ENCODE measurements at places on chromosomes 3 and 15.

DNA sequence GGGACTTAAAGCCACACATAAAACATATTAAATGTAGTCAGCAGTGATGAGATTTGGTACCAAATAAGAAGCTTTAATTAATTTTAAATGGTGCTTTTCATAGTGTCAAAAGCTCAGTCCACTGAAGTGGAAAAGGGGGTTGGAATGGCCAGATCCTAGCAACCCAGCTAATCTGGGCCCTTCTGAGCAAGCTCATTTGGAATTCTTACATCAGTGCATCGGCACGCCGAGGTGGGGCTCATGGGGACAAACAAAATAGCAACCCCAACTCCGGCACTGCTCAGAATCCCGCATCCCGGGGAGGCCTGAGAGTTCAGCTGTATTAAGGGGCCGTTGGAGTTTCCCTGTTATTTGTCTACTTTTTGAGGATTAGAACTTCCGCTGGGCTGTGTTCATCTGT lies 526.4 kb downstream of the SOX2 start:
- DNase-seq, result peak; percentile 76

GRCh38 chr3:20057612-20058180 lies 17.4 kb downstream of the KAT2B start:
- DNase-seq, result no peak

GRCh38 chr15:96351761-96352603 lies 21.5 kb downstream of the NR2F2 start:
- no peak for DNase-seq

- no peak for DNase-seq
Observed at GRCh38 chr15:88238618-88239430, 17.7 kb downstream of the NTRK3 start.

DNA sequence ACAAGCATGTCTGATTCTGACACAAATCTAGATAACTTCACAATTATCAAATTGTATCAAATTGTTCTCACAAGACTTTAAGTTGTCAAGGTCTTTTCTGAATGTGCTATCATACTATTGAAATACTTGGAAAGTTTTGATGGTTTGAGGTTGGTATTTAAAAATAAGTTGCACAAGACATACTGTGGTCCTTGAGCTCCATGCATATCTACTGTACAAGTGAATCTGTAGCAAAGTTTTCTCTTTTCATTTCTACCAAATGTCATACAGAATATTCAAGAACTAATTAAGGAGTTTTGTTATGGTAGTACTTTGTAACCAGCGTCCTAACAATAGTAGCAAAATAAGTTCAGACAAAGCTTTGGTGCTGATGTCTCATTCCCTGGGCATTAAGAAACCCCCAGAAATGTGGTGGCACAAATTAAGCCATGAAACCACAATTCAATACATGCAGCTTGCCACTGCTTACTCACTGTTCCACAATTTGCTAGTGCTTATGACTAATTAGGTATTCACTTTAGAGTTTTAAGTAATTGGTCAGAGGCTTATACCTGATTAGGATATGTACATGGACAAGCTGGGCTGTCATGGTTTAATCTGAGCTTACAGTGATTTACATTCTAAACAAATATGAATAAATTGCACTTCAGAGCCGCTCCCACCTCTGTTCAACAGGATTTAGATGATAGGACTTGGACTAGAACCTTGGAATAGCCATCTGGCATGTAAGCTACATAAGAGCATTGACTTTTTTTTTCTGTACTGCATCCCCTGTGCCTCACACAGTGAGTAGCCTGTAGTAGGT lies 8.8 kb downstream of the TBC1D23 start:
- no peak for DNase-seq

- DNase-seq, result no peak
Observed at GRCh38 chr3:17135696-17136095, 250.9 kb downstream of the PLCL2 start.

GRCh38 chr15:44918136-44918535 lies 38.4 kb upstream of the TERB2 start:
- no peak for DNase-seq
